ENCODE measurements at places on chromosomes 3 and 15. TPM values are rescaled to one million over a fixed set of nuclear protein-coding genes. Genes with fewer than 3 reads are reported as not detected.

DNA sequence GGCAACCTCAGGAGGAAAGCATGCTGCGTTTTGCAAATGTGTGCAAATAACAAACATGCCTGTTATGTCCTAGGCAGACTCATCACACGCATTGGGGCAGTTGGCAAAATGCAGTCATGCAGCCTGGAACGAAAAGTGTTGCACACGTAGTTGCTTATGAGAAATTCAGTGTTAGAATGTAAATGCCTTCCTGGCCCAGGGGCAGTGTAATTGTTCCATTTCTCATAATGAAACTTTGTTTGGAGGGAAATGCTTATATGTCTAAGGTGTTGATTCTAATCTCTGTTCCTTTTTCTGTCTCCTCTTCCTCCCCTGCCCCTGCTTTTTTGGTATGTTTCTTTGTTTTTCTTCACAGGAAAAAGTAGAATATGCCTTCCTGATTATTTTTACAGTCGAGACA, 156.0 kb downstream of the CACNA1D start:
- DNase-seq = no peak
- no peak overlapping the region for H3K27ac ChIP-seq
- no peak overlapping the region for H3K4me3 ChIP-seq

- no peak for DNase-seq
- H3K4me1 ChIP-seq = peaks cover 12% of the 10 kb centered on the region
- peaks cover 2% of the 10 kb centered on the region for H3K27me3 ChIP-seq
- H3K27ac ChIP-seq = no peak overlapping the region
- no peaks in the 10 kb centered on the region for H3K36me3 ChIP-seq
Measured at GRCh38 chr3:184765730-184766074, 46.3 kb upstream of the VPS8 start.

DNA sequence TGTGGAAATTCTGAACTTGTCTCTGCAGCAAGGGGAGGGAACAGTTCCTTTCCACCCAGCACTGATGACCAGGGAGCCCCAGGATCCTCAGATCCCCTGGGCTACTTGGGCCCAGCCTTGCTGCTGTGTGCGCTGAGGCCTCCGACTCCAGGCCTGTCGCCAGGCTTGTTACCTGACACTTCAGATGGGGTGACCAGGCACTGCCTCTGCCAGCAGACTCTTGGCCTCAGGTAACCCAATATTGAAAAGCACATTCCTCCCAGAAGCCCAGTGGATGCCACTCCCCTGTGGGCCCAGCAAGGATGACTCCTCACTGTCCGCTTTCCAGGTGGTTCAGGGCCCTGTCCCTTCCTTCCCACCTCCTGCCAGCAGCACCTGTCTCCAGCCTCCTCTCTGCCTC, 3.5 kb upstream of the PLA2G4E start:
- no peak for DNase-seq
- H3K4me3 ChIP-seq = no peak overlapping the region
- no peaks in the 10 kb centered on the region for H3K27me3 ChIP-seq
- H3K36me3 ChIP-seq = no peaks in the 10 kb centered on the region
- H3K4me1 ChIP-seq = no peaks in the 10 kb centered on the region

The ZNF774 gene
- 8.3 TPM for polyA plus RNA-seq

- no peak overlapping the region for H3K4me3 ChIP-seq
- H3K27me3 ChIP-seq = no peaks in the 10 kb centered on the region
- H3K36me3 ChIP-seq = no peaks in the 10 kb centered on the region
Measured at GRCh38 chr15:56957812-56958406, 39.5 kb downstream of the TCF12 start.

The ATP13A5 gene
- 2.6 TPM for polyA plus RNA-seq

DNA sequence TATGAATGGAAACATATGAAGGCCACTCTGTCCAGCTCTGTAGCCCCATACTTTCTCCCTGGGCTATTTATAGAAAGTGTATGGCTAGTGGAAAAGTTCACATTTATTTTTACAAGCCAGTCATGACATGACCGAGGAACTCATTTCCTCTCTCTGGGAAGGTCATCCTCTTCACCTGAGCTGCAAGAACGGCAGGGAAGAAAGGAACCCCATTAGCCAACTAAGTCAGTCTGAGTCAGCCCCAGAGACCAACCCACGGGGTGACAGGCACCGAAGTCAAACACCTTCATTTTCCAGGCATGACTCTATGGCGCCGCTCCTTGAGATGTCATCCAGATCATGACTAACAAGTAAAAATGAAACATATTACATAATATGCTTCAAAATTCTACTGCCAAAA, 4.8 kb downstream of the PAQR9 start:
- H3K4me1 ChIP-seq = peaks cover 9% of the 10 kb centered on the region
- H3K4me3 ChIP-seq = no peak overlapping the region
- H3K27ac ChIP-seq = no peak overlapping the region
